CD8-positive, alpha-beta memory T cell (primary cell): ENCODE measurements at places on chromosomes 16 and 17.

GRCh38 chr16:50533317-50533716, 14.9 kb upstream of the NKD1 start:
- no peak for DNase-seq

DNA sequence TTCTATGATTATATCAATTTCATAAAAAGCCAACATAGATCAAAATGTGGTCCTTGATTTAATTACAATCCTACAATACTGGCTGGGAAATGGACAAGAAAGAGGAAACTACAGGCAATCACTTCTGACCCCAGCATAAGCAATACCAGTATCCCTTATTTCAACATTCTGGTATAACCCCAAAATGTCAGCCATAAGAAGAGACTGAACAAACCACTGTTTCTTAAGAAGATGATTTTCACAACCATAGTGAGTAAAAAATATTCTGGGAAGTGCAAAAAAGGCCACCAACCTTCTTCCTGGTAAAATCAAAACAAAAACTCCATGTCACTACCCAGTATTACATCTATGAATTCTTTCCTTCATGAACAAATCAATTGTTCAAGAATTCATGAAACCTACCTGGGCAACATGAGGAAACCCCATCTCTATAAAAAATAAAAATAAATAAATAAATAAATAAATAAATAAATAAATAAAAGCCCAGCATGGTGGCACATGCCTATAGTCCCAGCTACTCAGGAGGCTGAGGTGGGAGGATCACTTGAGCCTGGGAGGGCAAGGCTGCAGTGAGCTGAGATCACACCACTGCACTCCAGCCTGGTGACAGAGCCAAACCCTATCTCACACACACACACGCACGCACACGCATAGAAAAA, 7.5 kb downstream of the N4BP1 start:
- no peak for DNase-seq

GRCh38 chr17:15388356-15389041, 47.1 kb upstream of the TEKT3 start:
- no peak for DNase-seq

DNA sequence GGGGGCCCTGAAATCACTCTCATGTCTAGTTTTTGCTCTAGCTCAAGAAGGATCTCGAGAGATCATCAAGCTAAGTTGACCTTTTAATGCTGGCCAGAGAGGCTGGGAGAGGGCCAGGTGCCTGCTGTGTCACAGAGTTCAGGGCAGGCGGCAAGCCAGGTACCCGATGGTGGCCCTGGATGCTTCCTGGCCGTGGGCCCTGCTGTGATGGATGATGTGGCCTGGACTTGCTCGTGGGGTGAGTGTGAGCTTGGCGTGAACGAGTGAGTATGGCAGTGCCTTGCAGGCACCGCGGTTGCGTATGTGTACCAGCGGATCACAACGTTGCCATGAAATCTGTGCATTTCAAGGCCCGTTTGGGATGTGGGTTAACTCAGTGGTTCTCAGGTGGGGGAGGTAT, 7.4 kb downstream of the IRF8 start:
- no peak for DNase-seq

GRCh38 chr16:89097392-89097772, 3.7 kb downstream of the ACSF3 start:
- DNase-seq, result no peak

GRCh38 chr17:56737421-56738161, 96.1 kb downstream of the C17orf67 start:
- DNase-seq, result no peak

GRCh38 chr17:78558181-78558850, 18.9 kb downstream of the DNAH17 start:
- DNase-seq, result no peak

GRCh38 chr17:69326377-69327059, 415 bp downstream of the ABCA5 start:
- no peak for DNase-seq
